Activated CD8-positive, alpha-beta memory T cell treated with anti-CD3 and anti-CD28 coated beads for 1 hour (primary cell): ENCODE measurements at places on chromosomes 6 and 20.

GRCh38 chr6:56572788-56573471 lies 69.8 kb downstream of the DST start:
- no peak for DNase-seq

GRCh38 chr6:31180500-31180899 lies 10.0 kb upstream of the POU5F1 start:
- DNase-seq = no peak

- no peak for DNase-seq
Measured at GRCh38 chr20:23301436-23302050, 49.0 kb upstream of the NXT1 start.

- no peak for DNase-seq
Measured at GRCh38 chr6:43144879-43145278, 26.2 kb upstream of the SRF start.

GRCh38 chr6:17036065-17036393 lies 65.8 kb upstream of the STMND1 start:
- no peak for DNase-seq

DNA sequence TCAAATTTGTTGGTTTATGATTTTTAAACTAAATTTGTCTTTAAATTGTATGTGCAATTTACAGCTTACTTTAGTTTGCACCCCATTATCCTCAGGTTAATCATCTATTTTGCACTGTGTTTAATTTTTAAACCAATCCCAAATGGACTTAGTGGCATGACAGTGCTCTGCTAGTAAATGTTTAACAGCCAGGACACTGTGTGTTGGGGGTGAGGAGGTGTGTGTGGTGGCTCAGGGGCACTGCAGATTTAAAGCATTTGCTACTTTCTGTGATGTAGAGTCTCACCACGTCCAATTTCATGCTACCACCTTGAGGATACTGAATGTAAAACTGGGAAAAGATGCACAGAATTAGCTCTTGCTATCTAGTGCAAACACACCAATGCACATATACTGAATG lies 225.7 kb downstream of the HAO1 start:
- DNase-seq = no peak

DNA sequence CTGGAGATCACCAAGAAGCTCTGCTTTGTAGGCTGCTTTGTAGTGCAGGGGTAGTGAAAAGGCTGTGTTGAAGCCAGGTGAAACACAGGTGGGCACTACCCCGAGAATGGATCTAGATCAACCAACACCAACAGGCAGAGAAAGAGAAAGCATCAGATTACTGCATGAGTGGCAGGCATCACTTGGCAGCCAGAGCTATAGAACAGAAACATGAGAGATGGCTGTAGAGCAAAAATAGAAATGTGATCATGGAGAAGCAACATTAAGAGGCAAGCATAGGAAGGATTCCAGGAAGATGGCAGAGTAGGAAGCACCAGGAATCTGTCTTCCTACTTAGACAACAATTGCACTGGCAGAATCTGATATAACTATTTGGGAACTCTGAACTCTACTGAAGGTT lies 311.1 kb upstream of the TCF21 start:
- DNase-seq = no peak

DNA sequence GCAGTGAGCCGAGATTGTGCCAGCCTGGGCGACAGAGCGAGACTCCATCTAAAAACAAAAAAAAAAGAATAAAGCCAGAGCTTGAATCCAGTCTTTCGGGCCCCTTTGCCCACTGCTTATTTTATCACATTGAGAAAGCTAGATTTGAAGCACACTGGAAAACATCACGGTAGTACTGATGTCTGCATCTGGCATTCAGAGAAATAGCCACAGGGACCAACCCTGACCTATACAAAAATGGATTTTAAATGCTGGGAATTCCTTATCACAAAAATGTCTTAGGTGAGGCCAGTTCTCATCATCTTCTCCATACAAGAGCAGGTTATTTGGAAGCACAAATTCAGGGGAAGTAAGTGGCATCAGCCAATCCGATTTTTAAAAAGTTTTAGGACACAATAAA lies 49.5 kb downstream of the SLC35D3 start:
- no peak for DNase-seq

GRCh38 chr6:34104628-34105027 lies 41.3 kb downstream of the GRM4 start:
- no peak for DNase-seq

GRCh38 chr6:38549180-38549579 lies 90.5 kb downstream of the BTBD9 start:
- no peak for DNase-seq

DNA sequence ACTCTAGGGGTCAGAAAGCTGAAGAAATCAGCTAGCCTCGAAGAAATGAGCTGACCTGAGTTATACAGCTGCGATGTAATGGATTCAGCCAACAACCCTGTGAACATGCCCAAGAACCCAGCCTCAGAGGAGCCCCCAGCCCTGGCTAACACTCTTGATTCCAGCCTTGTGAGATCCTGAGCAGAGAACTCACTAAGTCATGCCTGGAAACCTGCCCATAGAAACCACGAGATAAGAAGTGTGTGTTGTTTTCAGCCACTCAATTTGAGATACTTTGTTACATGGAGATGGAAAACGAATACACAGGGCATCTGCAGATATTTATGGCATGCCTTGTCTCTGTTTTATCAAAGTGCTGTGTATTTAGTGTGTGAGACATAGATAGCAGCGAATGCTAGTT lies 265.2 kb downstream of the QKI start:
- DNase-seq = no peak

- no peak for DNase-seq
Measured at GRCh38 chr6:49462071-49462470, 982 bp downstream of the MMUT start.
